Glutamatergic neuron (in vitro differentiated cells): ENCODE measurements at places on chromosomes 4 and X. TPM values are rescaled to one million over a fixed set of nuclear protein-coding genes. Genes with fewer than 3 reads are reported as not detected.

GRCh38 chr4:156578005-156578404 lies 393.6 kb downstream of the PDGFC start:
- H3K4me3 ChIP-seq: no peak overlapping the region
- no peaks in the 10 kb centered on the region for H3K36me3 ChIP-seq
- DNase-seq: no peak
- no peaks in the 10 kb centered on the region for H3K4me1 ChIP-seq
- no peaks in the 10 kb centered on the region for H3K27me3 ChIP-seq
- H3K27ac ChIP-seq: no peak overlapping the region

GRCh38 chr4:107970063-107970798 lies 19.5 kb upstream of the HADH start:
- no peaks in the 10 kb centered on the region for H3K36me3 ChIP-seq
- H3K27me3 ChIP-seq: peaks cover 2% of the 10 kb centered on the region
- no peak overlapping the region for H3K4me3 ChIP-seq

- no peaks in the 10 kb centered on the region for H3K36me3 ChIP-seq
- H3K4me1 ChIP-seq: peaks cover 21% of the 10 kb centered on the region
- H3K27ac ChIP-seq: no peak overlapping the region
- H3K27me3 ChIP-seq: no peaks in the 10 kb centered on the region
Observed at GRCh38 chr4:38132843-38133662, 172.9 kb downstream of the PTTG2 start.

- no peak overlapping the region for H3K4me3 ChIP-seq
- H3K27me3 ChIP-seq: no peaks in the 10 kb centered on the region
- no peak for DNase-seq
- no peak overlapping the region for H3K27ac ChIP-seq
Observed at GRCh38 chrX:151745651-151746050, 11.1 kb downstream of the CNGA2 start.

GRCh38 chr4:114694770-114695169 lies 96.2 kb downstream of the UGT8 start:
- H3K4me3 ChIP-seq: no peak overlapping the region
- H3K36me3 ChIP-seq: no peaks in the 10 kb centered on the region
- no peak for DNase-seq
- H3K4me1 ChIP-seq: peaks cover 6% of the 10 kb centered on the region

- no peaks in the 10 kb centered on the region for H3K36me3 ChIP-seq
- no peak for DNase-seq
- peaks cover 4% of the 10 kb centered on the region for H3K4me1 ChIP-seq
- H3K27ac ChIP-seq: no peak overlapping the region
Observed at GRCh38 chrX:39911278-39911897, 186.4 kb downstream of the BCOR start.

- no peak overlapping the region for H3K4me3 ChIP-seq
- DNase-seq: no peak
- no peaks in the 10 kb centered on the region for H3K27me3 ChIP-seq
- peaks cover 2% of the 10 kb centered on the region for H3K4me1 ChIP-seq
- no peak overlapping the region for H3K27ac ChIP-seq
Observed at GRCh38 chr4:159271856-159272255, 169.0 kb downstream of the RAPGEF2 start.

DNA sequence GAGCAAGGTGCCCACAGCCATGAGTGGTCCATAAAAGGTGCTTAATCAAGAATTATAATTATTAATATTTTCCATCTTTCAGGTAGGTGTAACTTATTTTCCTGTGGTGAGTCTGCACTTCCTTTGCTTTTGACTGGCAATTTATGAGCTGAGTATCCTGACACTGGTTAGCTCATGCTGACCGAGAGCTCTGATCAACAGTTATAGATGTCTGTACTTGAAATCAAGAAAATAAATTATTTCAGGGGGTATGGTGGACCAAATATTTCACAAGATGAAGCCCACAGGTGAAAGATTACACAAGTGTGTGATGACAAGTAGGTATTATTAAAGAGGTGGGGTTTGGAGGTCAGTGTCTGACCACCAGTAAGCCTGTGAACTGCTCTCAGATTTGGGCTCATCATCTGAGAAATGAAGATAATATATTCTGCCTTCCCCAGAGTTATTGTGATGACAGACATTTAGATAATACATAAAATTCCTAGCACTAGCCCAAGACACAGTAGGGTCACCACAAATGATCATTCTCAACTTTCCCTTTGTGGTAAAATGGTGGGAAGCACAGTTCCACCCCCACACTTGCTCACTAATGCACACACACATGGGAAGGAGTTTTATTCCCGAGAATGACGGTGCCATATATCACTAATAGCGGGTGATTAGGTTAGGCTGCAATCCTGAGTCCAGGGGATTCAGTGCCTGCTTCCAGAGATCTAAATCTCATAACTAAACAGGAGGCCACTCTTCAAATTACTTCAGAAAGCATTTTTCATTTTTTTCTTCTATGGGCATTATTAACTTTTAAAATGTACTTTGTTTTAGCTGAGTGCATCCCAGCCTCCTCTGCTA lies 34.0 kb upstream of the PACRGL start:
- no peaks in the 10 kb centered on the region for H3K4me1 ChIP-seq
- H3K36me3 ChIP-seq: no peaks in the 10 kb centered on the region
- H3K4me3 ChIP-seq: no peak overlapping the region
- H3K27me3 ChIP-seq: peaks cover 2% of the 10 kb centered on the region
- no peak for DNase-seq

- no peak overlapping the region for H3K4me3 ChIP-seq
- no peaks in the 10 kb centered on the region for H3K4me1 ChIP-seq
- H3K27me3 ChIP-seq: no peaks in the 10 kb centered on the region
- H3K27ac ChIP-seq: no peak overlapping the region
Observed at GRCh38 chr4:95124906-95125504, 367.2 kb downstream of the BMPR1B start.

GRCh38 chr4:98838977-98839618 lies 89.8 kb downstream of the EIF4E start:
- H3K27ac ChIP-seq: no peak overlapping the region
- H3K36me3 ChIP-seq: peaks cover 11% of the 10 kb centered on the region

DNA sequence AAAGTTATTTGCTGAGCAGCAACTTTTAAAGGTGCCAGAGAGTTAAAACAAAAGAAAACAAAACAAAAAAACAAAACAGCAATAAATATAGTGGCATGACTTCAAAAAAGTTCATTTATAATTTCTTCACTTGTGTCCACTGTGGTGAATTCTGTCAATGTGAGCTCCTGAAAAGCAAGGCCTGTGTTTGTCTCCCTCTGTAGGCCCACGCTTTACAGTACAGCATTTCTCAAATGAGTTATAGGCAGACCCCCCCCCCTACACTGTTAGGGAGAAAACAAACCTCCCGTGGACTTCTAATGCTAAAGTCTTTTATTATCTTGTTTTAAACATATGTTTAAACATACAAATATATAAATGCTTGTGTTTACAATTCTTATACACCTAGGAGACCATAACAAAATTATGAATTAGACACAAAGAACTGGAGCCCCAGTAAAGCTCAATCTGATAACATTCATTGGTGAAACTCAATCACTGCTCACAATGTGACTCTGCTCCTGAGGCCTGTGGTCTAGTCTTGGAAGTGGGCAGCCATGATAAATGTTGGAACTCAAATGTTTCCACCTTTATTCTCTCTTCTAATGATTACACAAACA lies 47.0 kb upstream of the SCOC start:
- peaks cover 1% of the 10 kb centered on the region for H3K36me3 ChIP-seq
- no peak for DNase-seq
- H3K27ac ChIP-seq: no peak overlapping the region
- no peaks in the 10 kb centered on the region for H3K27me3 ChIP-seq

The DCLK2 gene
- total RNA-seq: 36.8 TPM

The MID2 gene
- total RNA-seq: 5.5 TPM

The DMRTC1 gene
- total RNA-seq: 1.4 TPM

The TKTL2 gene
- not detected for total RNA-seq

The PSAPL1 gene
- total RNA-seq: not detected

The BANK1 gene
- total RNA-seq: not detected
